Right atrium auricular region (tissue), 2 donors: ENCODE measurements at places on chromosomes 7 and 10. TPM values are rescaled to one million over a fixed set of nuclear protein-coding genes. Genes with fewer than 3 reads are reported as not detected.

The HOXA5 gene
- total RNA-seq: 0.24 TPM

The FLNC gene
- 646 TPM for total RNA-seq

The C7orf57 gene
- not detected for total RNA-seq

The MRC1 gene
- 26.0 TPM for total RNA-seq

The RBP4 gene
- total RNA-seq: 48.2 TPM

The RARRES2 gene
- 105 TPM for total RNA-seq

The CH25H gene
- total RNA-seq: 0.98 TPM

The ZNF467 gene
- total RNA-seq: 3.2 TPM

The AGR3 gene
- total RNA-seq: not detected

The PSD gene
- total RNA-seq: 2.2 TPM

The TMEM229A gene
- 0.59 TPM for total RNA-seq

The PARD3 gene
- 41.6 TPM for total RNA-seq

The SPDYE2B gene
- total RNA-seq: not detected

The NEUROG3 gene
- not detected for total RNA-seq

The ARHGEF35 gene
- 1.7 TPM for total RNA-seq

The ANXA8 gene
- 39.8 TPM for total RNA-seq

The COL26A1 gene
- total RNA-seq: not detected

The GIMAP7 gene
- total RNA-seq: 12.7 TPM

The MKX gene
- 0.63 TPM for total RNA-seq

The SMC3 gene
- 18.3 TPM for total RNA-seq

The ARID5B gene
- 53.4 TPM for total RNA-seq

The C10orf71 gene
- 34.9 TPM for total RNA-seq

The PCLO gene
- total RNA-seq: 2.9 TPM

The RAPGEF5 gene
- total RNA-seq: 19.4 TPM

The GRM3 gene
- not detected for total RNA-seq

The TMEM236 gene
- total RNA-seq: 0.41 TPM

The ALOX5 gene
- total RNA-seq: 6.3 TPM

The DLX6 gene
- total RNA-seq: not detected

The CLCN1 gene
- not detected for total RNA-seq

The TAS2R41 gene
- not detected for total RNA-seq

The ZCWPW1 gene
- total RNA-seq: 8.5 TPM

The ANKRD30A gene
- total RNA-seq: not detected

The ERVW-1 gene
- not detected for total RNA-seq

The SSC4D gene
- total RNA-seq: 0.35 TPM

The AMZ1 gene
- not detected for total RNA-seq

The HOXA3 gene
- 0.28 TPM for total RNA-seq

The FBXO24 gene
- 0.20 TPM for total RNA-seq

The STAM gene
- total RNA-seq: 28.9 TPM

The CRTAC1 gene
- 5.6 TPM for total RNA-seq

The SYT15 gene
- 2.7 TPM for total RNA-seq

The EGFR gene
- total RNA-seq: 22.5 TPM

The DOCK4 gene
- total RNA-seq: 12.3 TPM
